ENCODE measurements at places on chromosomes 11 and 22. TPM values are rescaled to one million over a fixed set of nuclear protein-coding genes. Genes with fewer than 3 reads are reported as not detected.

Gene TMEM45B
- 2.3 TPM for polyA plus RNA-seq

Gene SMC1B
- polyA plus RNA-seq: 0.08 TPM

DNA sequence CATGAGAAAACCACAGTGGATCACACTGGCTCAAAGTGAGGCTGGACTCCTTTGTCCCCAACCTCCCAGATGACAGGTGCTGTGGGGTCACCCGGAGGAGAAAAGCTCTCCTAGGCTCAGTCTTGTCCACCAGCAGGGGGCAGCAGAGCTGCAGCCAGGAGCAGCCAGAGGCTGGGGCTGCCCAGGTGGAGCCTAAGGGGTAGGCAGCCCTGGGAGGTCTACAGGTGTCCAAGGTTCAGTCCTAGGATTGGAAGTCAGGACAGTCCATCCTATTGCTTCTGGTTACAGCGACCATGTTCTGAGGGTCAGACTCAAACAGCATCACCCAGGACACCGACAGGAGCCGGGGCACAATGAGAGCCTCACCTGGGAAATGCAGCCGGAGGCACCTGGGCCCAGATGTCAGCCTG is 77.6 kb upstream of the IGLL5 start:
- DNase-seq: no peak

GRCh38 chr11:93728792-93729128 is 12.5 kb downstream of the TAF1D start:
- DNase-seq: no peak

DNA sequence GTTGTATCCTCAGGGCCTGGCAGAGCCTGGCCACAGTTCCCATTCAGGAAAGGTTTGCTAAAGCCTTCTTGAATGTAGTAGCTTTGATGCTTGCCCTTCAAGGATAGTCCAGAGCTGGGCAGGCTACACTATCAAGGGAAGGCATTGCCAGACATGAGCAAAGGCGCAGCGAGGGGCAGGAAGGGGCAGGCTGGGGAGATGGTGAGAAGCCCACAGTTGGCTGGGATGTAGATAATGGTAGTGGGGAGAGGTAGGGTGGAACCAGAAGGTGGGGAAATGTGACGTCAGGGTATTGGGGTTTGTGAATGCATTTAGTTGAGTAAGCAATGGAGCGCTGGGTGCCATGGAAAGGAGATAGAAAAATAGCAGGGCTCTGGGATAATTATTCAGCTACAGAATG is 28.6 kb downstream of the LRRC32 start:
- DNase-seq: no peak

- DNase-seq: peak; percentile 87
These were observed 78.8 kb upstream of the BID start for GRCh38 chr22:17853073-17853472.

DNA sequence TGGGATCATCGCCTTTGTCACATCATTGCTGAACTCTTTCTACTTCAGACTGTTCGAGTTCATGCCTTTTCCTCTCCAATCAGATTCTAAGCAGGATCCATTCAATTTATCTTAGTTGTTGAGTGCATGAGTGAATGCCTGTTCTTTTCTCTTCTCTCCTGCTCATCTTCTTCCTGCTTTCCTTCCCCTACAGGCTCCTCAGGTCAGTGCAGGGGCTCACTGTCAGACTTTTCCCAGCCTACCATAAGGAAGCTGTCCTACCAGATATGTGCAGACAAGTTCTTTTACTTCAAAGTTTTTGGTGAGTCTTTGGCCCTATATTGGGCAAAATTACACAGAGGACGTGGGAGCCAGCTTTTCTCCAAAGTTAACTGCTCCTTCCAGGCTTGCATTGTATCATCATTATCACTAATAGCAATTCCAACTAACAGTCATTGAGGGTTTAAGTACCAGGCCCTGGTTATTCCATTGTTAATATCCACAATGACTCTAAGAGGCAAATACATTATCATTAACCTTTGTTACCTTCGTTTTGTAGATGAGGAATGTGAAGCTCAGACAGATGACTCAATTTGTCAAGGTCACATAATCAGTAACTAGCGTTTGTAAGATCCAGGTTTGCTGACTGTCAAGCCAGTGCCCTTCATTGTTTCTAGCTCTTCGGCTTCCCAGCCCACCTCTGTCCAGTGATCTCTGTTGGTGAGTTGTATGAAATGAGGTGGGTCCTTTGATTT is 30.4 kb downstream of the OR6Q1 start:
- no peak for DNase-seq

DNA sequence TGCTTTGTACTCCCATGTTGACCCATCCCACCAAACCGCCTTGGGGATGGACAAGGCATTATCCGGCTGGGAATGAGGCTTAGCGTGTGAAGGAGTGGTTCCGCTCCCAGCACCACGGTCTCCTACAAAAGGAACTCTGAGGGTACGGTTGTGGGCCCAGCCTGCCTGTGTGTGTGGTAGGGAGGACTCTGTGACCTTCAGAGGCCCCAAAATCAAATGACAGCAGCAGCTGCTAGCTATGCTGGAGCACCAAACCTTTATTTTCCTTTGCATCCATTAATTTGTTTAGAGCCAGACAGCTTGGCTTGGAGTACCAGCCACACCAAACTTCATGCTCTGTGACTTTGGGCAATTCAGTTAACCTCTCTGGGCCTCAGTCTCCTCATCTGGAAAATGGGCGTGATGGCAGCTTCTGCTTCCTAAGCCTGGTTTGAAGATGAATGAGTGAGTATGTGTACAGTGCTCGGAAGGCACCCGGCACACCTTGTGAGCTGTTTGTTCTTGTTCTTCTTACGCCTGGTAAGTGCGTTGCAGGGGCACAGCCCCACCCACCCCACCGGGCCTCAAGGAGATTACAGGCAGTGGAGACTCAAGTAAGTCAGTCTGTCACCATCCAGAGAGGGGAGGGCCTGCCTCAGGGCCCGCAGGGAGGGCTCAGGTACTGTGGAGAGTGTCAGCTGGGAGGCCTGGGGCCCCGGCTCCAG is 25.3 kb downstream of the MB start:
- DNase-seq: no peak

- no peak for DNase-seq
These were observed 22.8 kb upstream of the GCAT start for GRCh38 chr22:37784829-37785495.

DNA sequence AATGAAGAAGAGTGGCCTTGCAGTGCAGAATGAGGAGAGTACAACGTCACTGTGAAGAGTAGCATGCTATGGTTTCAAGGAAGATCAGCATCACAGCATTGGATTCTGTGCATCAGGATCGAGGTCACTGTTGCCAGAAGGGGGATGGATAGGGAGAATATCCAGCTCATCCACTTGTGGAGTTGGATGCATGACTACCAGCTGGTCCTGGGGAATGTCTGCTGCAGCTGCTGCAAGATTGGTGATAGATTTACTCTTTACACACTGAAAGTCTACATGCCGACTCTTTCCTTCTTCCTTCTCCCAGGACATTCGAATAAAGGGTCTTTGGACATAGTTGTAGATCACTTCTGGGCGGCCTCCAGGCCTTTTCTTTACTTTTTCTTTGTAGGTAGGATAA is 74.3 kb downstream of the BTBD10 start:
- DNase-seq: no peak

GRCh38 chr11:93783362-93783761 is 720 bp upstream of the MED17 start:
- DNase-seq: no peak

DNA sequence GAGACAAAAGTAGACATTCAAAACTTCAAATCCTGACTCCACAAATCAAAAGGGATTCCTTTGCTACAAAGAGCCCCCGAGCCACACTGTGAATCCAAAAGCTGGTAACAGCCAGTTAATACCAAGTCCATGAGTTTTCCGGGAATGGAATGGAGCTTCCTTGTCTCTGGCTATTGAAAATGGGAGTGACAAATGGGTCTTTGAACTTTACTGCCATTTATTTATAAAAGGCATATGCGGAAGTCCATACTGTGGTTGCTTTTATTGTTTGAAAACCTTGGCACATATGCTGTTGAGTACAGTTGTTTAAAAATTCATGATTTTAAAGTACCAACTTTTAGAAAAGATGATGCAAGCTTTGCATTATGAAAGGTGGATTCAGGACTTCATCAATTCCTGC is 206.2 kb upstream of the NARS2 start:
- DNase-seq: no peak

Measured in spinal cord (tissue), 10 donors.